Renal cortical epithelial cell (primary cell): ENCODE measurements at places on chromosomes 11 and 22. TPM values are rescaled to one million over a fixed set of nuclear protein-coding genes. Genes with fewer than 3 reads are reported as not detected.

GRCh38 chr11:130871616-130872015 is 44.7 kb downstream of the SNX19 start:
- peak; percentile 71 for DNase-seq

GRCh38 chr11:120182790-120183491 is 27.9 kb upstream of the OAF start:
- DNase-seq = peak; percentile 27

GRCh38 chr22:38167988-38168407 is 13.6 kb downstream of the PLA2G6 start:
- no peak for DNase-seq

DNA sequence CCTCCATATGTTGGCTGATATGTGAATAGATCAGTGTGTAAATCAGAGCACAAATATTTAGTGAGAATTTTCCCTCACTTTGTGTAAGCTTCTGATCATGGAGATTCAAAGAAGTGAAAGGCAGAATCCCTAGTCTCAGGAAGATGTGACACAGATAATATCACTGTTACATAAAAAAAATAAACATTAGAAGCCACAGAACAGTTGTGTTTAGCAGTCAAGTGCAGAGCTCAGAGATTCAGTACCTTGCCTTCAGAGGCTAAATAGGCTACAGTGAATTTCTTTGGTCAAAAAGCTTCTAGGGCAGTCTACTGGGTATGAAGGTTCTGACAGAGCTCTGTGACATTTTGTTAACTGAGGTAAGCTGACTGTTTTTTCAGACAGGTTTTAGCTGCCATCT is 591.5 kb downstream of the METTL15 start:
- DNase-seq = no peak

GRCh38 chr11:46090375-46090774 is 30.9 kb downstream of the PHF21A start:
- DNase-seq = no peak

- peak; percentile 47 for DNase-seq
Measured at GRCh38 chr11:130599073-130599654, 150.7 kb downstream of the ADAMTS15 start.

OR4C13 gene
- not detected in 2 replicates for total RNA-seq

PRODH gene
- 1.9 and 4.3 TPM in 2 replicates for total RNA-seq

CTSF gene
- 6.6 and 46.7 TPM in 2 replicates for total RNA-seq

MCHR1 gene
- 0.50 and 2.4 TPM in 2 replicates for total RNA-seq

PIK3C2A gene
- total RNA-seq = 80.4 and 136 TPM in 2 replicates

LAYN gene
- total RNA-seq = 10.0 and 61.1 TPM in 2 replicates
